ENCODE measurements at places on chromosomes 3 and 15.

DNA sequence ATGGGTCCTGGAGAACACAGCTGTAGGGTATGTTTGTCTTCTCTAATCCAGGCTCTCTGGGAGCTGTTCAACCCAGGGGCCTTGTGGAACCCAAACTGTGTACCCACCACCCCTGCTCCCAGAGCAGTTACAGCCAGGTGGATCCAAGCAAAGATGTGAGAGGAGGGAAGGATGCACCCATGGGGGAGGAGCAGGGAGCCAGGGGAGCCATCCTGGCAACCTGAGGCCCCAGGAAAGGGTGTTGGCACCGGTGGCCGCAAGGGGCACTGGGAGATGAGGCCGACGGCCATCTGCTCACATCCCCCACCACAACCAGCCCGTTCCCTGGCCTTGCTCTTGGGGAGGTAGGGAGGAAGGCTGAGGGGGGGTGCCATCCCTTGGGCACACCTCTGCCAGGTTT is 43.2 kb downstream of the CMTM6 start:
- DNase-seq: no peak

- DNase-seq: no peak
These were observed 207.6 kb downstream of the ADAMTS17 start for GRCh38 chr15:100134089-100134583.

DNA sequence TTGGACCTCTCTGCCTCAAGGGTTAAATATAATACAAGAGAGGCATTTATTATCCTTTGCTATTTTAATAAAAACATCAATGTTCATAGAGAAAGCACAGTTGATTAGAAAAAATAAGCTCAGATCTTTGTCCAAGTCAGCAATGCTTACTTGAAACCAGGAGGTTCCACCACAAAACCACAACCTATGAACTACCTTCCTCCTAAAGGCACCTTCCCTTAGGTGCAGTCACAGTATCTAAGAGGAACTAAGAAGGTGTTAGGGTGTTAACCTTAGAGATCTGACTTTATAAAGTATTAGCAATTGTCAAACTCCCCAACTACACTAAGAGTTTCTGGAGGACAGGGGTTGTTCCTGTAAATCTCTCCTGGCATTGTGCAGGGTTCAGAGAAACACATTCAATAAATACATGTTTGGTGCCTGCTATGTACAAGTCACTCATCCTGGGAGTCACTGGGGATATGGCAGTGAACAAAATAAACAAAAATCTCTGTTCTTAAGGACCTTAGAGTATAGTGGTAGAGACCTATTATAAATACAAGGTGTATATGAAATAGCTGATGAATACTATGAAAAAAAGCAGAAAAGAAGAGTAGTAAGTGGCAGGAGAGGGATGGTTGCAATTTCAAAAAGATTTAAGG is 208.6 kb downstream of the NFKBIZ start:
- no peak for DNase-seq

- no peak for DNase-seq
These were observed 24.8 kb downstream of the LNP1 start for GRCh38 chr3:100426067-100426682.

DNA sequence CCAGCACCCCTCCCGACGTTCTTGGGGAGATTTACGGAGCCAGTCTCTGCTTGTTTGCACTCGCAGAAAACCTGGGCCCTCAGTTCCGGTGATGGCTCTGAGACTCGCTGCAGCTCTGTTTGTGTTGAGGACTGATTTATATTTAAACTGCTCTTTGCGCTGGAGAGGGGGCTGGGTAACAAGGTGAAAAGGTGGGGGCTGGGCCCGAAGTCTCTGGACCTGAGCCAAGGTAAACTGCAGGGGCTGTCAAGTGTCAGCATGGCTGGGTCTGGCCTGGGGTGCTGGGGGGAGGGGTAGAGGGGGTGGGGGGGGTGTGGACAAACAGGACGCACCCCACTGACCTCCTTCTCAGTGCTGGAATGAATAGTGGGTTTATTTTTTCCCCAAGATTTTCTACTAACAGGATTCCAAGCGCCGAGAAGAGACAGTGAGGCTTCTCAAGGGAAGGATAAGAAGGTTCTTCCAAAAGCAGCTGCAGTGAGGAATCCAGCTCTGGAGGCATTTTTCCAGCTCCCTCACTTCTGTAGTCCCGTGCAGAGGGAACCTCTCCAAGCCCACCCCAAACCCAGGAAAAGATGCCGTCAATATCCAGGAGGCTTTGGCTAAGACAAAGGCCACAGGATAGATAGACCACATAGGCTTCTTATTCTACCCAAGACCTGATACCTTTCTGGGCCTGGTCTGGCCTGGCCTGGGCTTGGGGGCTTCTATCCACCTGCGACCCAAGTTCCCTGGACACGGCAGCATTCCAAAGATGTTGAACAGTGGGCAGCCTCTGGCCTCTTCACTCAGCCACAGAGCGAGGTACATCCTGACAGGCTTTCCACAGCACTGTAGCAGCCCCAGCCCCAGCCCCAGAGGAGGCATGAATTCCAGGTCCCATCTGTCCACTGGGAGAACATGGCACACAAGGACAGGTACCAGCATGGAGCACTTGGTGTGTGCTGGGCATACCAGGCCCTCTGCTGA is 938 bp upstream of the SLCO2A1 start:
- DNase-seq: peak; percentile 89

- no peak for DNase-seq
These were observed 212.1 kb downstream of the ADAMTS17 start for GRCh38 chr15:100129677-100130076.

- no peak for DNase-seq
These were observed 40.8 kb downstream of the TM4SF18 start for GRCh38 chr3:149292666-149293065.

GRCh38 chr3:126083511-126083912 is 412 bp downstream of the SLC41A3 start:
- no peak for DNase-seq

- no peak for DNase-seq
These were observed 107.4 kb upstream of the FLNB start for GRCh38 chr3:57900786-57901185.

DNA sequence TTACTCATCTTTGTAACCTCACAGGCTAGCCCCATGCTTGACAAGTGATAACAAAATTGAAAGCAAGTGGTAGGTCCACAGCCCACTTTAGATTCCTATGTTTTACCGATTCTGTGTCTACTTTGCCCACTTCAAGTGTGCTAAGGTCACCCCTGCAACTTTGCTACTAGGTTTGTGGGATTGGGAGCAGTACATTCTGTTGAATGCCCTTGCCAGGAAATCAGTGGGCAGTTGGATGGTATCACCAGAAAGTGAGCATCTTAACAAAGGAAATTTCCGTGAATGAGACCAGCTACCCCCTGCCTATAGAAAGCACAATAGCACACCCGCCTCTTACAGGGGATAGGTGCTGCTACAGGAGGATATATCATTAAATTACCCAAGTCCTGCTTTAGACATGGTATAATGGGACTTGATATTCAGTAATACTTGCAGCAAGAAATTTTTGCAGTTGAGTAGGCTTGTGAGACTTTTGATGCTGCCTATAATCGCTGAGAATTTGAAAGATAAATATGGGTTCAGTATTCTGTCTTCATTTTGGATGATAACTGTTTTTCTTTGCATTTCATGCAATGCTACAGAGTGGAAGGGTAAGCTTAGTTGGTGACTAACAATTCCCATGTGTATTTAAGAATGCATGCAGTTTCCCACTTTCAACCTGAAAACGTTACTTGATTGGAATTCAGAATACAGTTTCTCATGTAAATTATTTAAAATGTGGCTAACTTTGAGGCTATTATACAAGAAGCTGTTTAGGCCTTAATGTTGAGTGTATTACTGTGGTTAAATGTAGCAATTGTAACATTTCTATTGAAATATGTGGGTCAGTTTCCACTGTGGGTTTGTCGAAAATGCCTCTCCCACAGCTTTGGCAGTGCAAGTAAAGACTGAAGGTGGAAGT is 9.5 kb downstream of the EBLN2 start:
- no peak for DNase-seq

GRCh38 chr15:37100109-37100965 is at the start of gene MEIS2:
Gene MEIS2 (minus strand): TSS chr15:37100549. CDS start chr15:37099466, 1,083 bp downstream.
- peak; percentile 98 for DNase-seq

GRCh38 chr3:156825795-156826143 is 384 bp upstream of the LEKR1 start:
- no peak for DNase-seq

- no peak for DNase-seq
These were observed 9.5 kb upstream of the MANF start for GRCh38 chr3:51375571-51375970.

GRCh38 chr3:25572919-25573385 is 91.8 kb downstream of the TOP2B start:
- DNase-seq: no peak

DNA sequence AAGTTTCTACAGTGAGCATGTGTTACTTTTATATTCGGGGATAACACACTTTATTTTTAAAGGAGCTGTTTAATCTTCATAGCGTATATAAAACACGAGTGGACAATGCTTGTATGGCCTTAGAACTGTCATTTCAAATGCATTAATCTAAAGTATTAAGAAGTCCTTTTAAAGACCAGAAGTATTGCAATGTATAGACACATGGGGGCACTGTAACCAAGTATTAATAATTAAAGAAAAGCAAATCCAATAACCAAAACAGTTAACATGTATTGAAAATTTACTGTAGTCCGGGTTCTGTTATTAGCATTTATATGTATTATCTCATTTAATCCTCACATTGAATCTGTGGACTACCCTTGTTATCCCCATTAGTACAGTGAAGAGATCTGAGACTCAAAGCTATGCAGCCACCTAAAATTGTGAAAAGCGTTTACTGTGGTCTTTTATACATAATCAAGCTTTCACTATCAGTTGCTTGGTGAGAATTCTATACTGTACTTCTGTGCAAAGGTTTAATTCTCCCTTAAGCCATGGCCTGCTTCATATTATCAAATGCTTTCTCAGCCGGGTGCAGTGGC is 10.1 kb downstream of the ARL14 start:
- DNase-seq: no peak

GRCh38 chr3:153284282-153284938 is 122.4 kb downstream of the RAP2B start:
- no peak for DNase-seq

- no peak for DNase-seq
These were observed 39.9 kb upstream of the FILIP1L start for GRCh38 chr3:100154171-100154570.

- DNase-seq: no peak
These were observed 78.0 kb upstream of the POU1F1 start for GRCh38 chr3:87354398-87354797.

GRCh38 chr3:192747746-192748145 is 20.4 kb upstream of the FGF12 start:
- DNase-seq: no peak

DNA sequence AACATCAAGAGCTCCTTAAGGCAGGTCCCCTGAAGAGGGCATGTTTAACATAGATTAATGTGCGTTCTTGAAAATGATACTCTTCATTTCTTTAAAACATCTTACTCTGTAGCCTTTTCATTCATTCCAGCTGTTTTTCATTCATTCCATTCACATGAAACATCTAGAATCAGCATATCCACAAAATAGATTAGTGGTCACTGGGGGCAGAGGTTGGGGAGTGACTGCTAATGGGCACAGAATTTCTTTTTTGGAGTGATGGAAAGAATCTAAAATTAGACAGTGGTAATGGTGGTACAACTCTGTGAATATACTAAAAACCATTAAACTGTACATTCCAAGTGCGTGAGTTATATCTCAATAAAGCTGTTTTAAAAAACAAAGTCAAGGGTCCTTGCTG is 15.4 kb upstream of the CXCR6 start:
- DNase-seq: no peak

GRCh38 chr15:29376590-29376989 is 107.0 kb upstream of the NSMCE3 start:
- DNase-seq: no peak

GRCh38 chr3:11306817-11307589 is 34.8 kb downstream of the ATG7 start:
- no peak for DNase-seq

- DNase-seq: peak; percentile 82
These were observed 188.7 kb upstream of the LINGO1 start for GRCh38 chr15:77821188-77821958.

GRCh38 chr15:69529961-69530633 is 77.5 kb downstream of the RPLP1 start:
- DNase-seq: peak; percentile 64

DNA sequence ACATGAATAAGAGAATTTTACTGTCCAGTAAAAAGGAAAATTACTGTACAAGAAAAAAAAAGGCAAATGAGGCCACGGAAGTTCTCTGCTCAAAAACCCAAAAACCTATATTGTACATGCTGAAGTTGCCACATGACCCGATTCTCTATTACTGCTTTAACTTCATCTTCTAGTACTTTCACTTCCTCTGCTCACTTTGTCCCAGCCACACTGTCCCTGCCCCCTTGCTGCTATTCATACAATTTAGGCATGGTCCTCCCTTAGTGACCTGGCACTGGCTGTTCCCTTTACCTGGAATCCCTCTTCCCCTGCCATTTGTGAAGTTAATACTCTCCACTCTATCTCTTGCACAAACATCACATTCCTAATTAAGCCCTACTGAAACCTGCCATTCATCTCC is 457.4 kb downstream of the MAGI1 start:
- no peak for DNase-seq

DNA sequence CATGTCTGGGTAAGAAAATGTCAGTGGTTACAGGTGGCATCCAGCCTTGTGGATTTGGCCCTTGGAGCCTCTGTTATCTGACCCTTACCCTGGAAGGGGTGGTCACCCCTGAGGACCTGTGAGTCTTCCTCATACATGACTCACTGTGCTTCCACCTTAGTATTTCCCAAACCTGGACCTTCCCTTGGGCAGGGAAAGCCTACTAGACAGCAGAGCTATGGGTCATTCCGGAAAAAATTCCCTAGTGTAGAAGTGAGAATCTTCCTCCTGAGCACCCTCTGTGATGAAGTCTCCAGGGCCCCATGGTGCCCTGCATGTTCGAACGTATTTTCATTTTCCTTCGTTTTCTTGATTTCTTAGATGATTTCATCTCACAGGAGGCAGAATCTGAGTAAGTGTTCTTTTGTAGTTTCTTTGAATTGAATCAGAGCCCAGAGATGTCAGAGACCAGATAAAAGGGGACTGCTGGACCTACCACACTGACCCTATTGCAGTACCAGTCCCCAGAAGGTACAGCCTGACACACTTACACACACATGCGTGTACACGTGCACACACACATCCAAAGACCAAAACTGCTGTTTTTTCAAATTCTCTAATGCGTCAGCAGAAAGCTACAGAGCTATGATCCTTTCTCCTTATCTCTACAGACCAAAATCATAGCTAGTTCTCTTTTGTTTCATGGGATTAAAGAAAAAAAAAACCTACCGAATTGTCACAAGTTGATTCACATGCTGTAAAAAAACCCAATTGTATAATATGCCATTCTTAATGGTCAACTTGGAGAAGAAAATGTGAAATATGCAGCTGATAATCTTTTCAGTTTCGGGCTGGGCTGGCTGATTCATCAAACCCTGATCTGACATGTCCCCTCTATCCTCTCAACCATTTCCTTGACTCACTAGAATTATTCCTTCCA is 50.5 kb upstream of the ARHGEF3 start:
- no peak for DNase-seq

GRCh38 chr15:82986442-82986780 is 401 bp downstream of the RAMAC start:
- DNase-seq: no peak

- no peak for DNase-seq
These were observed 476.4 kb upstream of the KCNMB2 start for GRCh38 chr3:178059836-178060235.
